ENCODE measurements at places on chromosomes 16 and 17.

- DNase-seq: no peak
Observed at GRCh38 chr17:62732125-62732524, 76.0 kb downstream of the MARCHF10 start.

DNA sequence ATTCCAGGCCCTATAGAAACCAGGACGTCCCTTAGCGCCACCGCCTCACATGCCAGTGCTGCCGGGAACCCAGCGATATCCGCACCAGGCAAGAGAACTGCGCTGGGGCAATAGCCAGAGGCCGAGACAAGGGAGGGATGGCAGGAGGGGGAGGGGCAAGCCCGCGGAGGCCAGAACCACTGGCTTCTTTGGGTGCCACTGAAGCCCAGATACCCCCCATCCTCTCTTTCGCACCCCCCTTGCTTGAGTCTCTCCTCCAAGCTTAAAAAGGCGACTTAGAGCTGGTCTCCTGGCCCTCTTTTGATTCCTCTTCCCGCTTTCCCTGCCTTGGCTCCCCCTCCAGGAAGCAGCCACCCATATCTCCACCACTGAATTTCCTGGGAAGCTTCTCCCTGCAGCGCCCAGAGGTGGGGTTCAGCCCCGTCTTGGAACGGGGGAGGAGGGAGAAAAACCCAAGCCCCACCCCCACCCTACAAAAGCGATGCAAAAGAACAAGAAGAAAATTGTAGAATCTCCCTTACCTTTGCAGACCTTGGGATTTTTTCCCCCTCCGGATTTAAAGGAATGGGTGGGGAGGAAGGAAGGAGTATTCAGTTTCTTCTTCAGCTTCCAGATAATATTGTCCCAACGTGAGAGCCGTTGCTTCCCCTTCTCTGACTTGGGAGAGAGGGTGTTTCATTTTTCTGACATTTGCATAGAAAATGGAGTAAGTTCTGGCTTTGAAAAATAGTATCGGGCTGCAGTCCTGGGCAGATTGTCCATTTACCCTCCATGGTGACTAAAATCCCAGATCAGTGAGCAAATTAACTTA, 622 bp downstream of the HOXB6 start:
- DNase-seq: no peak

DNA sequence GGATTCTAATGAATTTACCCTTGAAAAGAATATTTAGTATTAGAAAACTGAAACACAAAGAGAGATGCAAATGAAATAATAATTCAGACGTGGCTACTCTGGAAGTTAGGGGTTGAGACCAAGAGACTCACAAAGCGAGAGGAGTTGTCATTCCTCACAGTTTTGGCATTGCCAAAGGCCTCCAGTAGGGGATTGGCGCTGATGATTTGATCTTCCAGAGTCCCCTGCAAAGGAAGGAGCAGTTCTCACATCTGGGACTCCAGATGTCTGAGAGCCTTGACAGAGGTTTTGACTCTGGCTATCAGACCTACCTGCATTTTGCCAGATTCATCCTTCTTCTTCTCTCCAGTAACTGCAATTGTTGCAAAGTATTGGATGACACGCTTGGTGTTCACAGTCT, 6.6 kb downstream of the MYH8 start:
- no peak for DNase-seq

GRCh38 chr17:65041518-65041917, 15.0 kb downstream of the GNA13 start:
- DNase-seq: no peak

DNA sequence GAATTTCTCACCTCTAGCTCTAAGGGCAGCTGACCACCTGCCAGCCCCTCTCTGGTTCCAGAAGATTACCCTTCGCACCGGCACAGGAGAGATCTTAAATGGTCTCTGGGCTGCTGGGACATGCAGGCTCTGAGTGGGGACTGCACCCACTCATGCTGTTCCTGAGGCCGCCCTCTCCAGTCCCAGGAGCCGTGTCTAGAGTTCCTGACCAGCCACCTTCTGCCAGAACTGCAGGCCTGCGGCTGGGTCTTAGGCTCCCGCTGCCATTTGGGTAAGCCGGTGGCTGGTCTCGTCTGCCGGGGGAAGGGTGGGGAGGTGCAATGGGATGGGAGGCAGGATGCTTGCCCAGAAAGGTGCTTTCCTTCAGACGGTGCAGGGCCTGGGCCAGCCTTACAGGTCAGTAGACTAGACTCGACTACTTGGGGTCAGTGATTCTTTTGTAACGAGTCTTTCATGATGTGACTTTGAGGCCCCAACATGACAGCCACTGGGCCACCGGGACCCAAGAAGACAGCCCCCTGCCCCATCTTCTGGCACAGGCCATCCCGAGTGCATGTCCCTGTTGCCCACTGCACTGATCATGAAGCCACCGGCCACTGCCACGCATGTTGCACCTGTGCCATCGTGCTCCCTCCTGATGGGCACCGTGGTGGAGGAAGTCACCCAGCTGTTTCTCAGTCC, 26.4 kb downstream of the B9D1 start:
- DNase-seq: no peak

- DNase-seq: peak; percentile 64
Observed at GRCh38 chr17:10061111-10061845, 137.1 kb downstream of the GAS7 start.

DNA sequence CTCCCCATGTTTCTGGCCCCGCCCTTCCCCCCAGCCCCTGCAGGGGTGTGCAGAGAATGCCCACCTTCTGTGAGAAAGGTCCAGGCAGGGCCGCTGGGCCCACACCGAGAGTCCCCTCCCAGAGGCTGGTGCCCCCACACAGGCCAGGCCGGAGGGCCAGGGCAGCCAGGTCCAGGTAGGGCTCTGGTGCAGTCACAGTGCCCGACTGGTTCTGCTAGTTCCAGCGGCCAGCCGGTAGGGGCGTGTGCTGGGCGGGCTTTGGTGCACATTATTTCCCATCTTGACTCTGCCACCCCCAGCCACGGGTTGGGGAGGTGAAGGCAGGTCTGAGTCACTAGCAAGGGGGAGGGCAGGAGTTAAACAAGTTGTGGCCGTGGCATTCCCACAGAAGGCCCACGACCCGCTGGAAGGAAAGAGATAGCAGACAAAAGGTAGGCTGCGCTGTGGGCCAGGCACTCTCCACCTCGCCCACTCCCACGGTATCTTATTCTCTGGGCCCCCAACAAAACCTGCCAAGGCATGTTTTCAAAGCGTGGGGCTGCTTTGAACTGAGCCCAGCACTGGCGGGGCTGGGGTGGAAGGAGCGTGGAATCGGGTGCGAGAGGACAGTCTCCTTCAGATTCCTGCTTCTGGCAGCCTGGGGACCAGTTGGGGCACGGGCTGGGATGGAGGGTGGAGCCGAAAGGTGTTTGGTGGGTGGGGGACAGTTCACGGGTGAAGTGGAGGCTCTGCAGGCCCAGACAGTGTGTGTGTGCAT, 1.9 kb downstream of the EPN3 start:
- DNase-seq: no peak

- no peak for DNase-seq
Observed at GRCh38 chr17:78988152-78988551, 8.4 kb upstream of the LGALS3BP start.

GRCh38 chr17:80414508-80414802, 512 bp upstream of the ENDOV start:
- no peak for DNase-seq

DNA sequence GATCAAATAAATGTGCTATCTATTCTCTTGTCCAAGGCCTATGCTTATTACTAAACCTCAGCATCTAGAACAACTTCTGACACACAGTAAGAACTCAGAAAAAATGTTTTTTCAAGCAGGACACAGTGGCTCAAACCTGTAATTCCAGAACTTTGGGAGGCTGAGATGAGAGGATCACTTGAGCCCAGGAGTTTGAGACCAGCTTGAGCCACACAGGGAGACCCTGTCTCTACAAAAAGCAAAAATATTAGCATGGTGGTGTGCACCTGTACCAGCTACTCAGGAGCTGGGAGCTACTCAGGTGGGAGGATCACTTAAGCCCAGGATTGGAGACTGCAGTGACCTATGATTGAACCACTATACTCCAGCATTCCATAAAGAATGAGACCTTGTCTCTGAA, 32.5 kb downstream of the USP32 start:
- no peak for DNase-seq

DNA sequence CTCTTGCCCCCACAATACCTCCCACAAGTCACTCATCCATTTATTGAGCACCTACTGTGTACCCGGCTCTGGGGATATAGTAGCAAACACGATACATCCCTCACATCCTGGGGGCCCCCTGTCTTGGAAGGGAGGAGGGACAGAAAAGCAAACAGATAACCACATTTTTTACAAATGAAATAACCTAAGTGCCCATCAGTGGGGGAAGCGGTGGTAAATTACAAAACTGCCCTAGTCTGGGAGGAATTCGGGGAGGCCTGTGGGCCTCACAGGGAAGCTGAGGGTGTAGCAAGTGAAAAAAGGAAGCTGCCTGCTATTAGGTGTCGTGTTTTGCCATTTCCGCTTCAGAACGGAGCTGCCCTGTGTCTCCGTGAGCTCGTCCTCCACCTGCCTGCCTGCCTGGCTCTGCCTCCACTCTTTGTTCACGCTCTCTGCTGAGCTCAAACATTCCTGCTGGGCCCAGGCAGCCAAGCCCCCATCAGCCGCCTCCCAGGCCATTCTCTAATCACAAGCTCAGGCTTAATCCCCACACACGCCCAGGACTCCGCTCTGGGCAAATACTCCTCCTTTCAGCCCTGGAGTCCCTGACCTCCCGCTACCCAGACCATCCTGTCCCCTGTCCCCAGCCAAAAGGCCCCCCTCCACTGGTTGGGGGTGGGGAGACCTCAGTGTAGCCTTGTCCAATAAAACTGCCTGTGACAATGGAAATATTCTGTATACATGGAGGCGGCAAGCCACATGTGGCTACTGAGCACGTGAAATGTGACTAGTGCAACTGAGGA, 10.2 kb upstream of the SEC14L5 start:
- DNase-seq: peak; percentile 66

- peak; percentile 53 for DNase-seq
Observed at GRCh38 chr17:68512960-68513474, 787 bp downstream of the PRKAR1A start.

DNA sequence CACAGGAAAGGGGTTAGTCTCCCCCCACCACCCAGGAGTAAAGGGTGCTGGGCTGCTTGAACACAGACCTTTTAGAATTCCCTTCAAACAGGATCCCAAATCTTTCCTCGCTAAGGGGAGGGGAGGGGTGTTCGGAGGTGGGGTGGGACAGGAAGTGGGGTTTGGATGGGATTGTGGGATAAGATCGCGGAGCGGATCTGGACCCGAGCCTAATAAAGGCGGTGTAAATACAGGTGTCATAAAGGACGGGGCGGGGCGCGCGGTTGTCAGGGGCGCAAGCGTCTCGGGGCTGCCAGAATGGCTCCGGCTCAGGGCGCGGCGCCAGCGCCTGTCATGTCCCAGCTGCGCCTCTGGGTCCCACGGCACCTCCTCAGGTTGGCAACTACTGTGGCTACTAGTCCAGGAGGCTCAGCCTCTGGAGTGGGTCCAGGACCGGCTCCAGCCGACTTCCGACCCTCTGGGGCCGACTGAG, 59.8 kb upstream of the FBXO47 start:
- peak; percentile 60 for DNase-seq

DNA sequence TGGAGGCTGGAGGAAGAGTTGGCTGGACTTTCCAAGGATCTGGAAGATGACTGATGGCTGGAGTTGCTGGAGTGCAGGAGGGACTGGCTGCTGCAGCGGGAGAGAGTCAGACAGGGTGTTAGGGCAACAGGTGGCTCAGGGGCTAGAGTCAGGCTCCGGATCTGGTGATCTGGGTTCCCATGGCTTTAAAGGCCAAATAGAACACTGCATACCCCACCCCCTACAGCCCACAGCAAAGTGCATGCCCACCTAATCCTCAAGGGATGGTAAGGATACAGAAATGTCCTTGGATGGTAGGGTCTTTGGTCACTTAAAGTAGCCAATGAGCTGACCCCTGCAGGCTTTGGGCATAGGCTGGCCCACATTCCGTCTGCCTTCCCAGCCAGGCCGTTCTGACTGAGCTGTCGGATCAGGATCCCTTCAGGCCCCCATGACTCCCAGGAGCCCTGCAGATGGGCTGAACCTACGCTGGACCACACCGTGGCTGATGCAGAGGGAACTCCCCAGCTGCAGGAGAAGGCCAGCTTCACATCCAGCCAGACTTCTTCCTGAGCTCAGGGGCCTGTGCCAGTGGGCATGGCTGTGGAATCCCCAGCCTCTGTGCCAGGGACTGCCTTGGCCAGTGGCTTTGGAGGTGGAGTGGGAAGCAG, 13.9 kb downstream of the TNS4 start:
- DNase-seq: no peak

- DNase-seq: no peak
Observed at GRCh38 chr16:575354-576196, 5.8 kb downstream of the PIGQ start.

All from brain (organoid and tissue), 16 donors.